ENCODE measurements at places on chromosomes 16 and 17.
A peak's percentile ranks its signal among the peaks of the same experiment; 100 is the strongest.

- DNase-seq, result no peak
Observed at GRCh38 chr17:43912635-43913304, 5.4 kb upstream of the MPP2 start.

GRCh38 chr16:13968835-13969234 is 48.9 kb downstream of the ERCC4 start:
- no peak for DNase-seq

DNA sequence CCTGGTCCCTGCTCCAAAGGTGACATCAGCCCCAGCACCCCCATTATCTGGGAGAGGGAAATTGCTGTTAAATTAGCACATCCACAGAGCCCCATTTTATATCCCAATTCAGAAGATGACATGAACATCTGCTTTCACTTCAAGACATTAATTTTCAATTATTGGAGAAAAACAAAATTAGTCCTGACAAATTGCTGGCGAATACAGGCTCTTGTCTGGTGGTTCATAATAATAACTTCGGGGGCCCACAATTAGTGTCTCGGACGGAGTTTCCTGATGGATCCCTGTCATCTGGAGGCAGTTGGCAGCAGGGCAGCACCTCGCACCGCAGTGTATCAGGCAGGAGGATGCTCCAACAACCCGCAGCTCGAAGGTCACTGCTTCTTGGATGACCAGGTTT is 7.4 kb downstream of the ZNF423 start:
- no peak for DNase-seq

DNA sequence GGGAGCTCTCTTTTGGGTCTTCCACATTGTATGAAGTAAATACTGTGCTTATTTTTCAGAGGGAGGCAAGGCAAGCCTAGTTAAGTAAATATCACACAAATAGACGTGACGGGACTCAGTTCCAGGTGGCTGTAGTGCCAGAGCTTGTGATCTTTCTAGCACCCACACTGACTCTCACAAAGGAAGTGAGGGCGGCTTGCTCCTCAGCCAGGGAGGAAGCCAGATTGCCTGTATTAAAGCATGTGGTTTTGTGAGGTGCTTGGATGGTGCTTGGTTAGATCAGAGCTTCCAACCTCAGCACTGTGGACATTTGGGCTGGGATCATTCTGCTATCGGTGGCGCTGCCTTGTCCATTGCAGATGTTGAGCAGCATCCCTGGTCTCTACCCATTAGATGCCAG is 80.1 kb downstream of the VAT1L start:
- no peak for DNase-seq

- DNase-seq, result no peak
Observed at GRCh38 chr16:61952841-61953240, 83.4 kb downstream of the CDH8 start.

GRCh38 chr16:75289189-75289588 is 37.8 kb upstream of the BCAR1 start:
- DNase-seq, result no peak

DNA sequence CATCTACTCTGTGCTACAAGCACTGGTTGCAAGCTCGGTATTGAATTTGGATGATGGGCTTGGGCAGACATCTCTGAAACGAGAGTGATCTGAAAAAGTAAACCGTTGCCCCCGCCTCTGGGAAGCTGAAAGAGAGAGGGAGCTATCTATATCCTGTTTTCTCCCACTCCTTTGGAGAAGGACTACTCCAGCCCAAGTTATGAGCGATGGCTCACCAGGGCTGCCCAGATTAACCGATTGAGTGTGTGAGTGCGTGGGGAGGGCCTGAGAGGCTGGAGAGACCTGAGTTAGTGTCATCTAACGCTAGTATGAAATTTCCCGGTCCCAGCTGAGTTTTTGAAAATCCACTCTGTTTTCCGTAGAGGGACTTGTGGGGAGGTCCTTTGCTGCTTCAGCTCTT is 11.5 kb downstream of the MGAT5B start:
- DNase-seq, result no peak

DNA sequence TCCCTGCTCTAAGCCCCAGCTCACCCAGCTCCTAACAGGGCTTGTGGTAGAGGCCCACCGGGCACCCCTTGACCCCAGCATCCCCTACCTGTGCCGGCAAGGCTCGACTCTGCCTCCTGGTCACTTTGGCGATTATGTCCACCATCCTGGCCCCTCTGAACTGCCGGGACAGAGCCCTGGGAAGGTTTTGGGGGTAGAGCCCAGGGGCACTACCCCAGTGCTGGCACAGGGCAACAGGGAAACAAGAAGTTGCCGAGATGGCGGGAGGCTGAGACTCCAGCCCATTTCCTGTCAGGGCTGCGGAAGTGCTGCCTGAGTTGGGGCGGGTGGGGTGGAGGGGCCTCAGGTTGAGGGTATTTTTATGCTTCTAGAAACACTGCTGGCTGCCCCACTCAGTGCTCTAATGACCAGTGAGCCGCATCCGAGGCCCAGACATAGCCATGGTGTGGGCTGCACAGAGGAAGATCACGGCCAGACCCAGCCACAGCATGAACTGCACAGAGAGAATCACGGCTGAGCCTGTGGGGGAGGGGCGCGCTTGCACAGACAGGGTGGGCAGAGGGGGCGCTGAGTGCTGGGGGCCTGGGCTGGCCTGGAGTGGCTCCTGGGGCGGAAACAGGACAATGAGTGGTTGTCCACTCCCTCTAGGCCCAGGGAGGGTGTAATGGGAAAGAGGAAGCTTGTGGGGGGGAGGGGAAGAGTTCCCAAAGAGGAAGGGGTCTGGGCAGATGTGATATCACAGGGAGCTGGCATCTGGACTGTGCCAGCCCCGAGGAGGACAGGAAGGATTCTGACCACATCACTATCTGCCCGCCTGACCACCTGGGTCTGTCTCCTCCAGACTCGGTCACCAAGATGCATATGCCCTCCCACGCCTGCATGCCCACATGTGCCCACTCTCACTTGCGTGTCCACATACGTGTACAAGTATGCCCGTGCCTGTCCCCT is 22.3 kb downstream of the ARHGAP27 start:
- no peak for DNase-seq

DNA sequence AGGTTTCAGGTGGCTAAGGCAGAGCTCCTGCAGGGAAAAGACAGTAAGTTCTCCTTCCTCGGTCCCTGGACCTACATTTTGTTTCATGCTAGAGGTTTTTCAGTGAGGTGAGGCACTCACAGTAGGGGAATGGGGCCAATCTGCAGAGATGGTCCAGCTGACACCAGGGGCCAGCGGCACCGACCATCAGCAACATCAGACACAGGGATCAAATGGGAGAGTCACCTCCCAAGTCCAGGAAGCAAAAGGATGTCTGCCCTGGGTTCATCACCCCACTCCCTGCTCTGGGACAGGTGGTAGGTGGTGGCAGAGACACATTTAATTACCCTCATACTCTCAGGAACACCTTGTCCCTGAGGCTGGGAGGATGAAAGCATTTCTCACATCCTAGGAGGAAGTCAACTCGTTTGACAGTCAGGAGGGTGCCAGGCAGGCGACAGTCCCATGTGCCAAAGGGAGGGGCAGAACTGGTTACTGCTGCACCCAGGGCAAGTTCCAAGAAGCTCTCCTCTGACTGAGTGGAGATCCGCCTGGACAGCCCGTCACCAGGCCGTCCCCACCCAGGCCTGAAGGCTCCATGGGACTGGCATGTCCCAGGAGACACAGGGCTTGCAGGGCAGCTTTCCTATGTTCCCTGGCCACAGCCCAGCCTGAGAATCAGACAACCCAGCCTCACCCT is 19.2 kb downstream of the ATP6V0D1 start:
- no peak for DNase-seq

- DNase-seq, result peak; percentile 54
Observed at GRCh38 chr17:55356434-55357328, 65.0 kb downstream of the MMD start.

- no peak for DNase-seq
Observed at GRCh38 chr16:14303182-14303618, 232.1 kb downstream of the MRTFB start.

Measured in activated CD4-positive, alpha-beta T cell treated with anti-CD3 and anti-CD28 coated beads for 24 hours (primary cell).